ENCODE measurements at places on chromosomes 4 and X.

GRCh38 chr4:87525636-87526295, 3.4 kb downstream of the SPARCL1 start:
- no peak for DNase-seq

DNA sequence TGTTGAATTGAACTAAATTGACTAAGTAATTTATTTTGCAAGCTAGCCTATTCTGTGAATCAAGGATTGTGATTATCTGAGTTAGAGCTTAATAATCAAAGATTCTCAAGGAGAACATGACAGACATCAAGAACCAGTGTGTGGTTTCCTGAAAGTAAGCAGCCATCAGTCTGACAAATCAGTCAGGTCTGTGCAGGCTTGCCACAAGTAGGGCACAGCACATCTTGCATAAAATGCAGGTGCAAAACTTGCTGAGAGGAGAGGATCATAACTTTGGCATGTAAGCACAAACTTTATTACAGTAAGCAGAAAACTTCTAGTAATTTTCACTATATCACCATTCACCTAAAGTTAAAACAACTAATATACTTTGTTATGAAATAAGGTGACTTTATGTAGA, 22.5 kb downstream of the FAM241A start:
- no peak for DNase-seq

DNA sequence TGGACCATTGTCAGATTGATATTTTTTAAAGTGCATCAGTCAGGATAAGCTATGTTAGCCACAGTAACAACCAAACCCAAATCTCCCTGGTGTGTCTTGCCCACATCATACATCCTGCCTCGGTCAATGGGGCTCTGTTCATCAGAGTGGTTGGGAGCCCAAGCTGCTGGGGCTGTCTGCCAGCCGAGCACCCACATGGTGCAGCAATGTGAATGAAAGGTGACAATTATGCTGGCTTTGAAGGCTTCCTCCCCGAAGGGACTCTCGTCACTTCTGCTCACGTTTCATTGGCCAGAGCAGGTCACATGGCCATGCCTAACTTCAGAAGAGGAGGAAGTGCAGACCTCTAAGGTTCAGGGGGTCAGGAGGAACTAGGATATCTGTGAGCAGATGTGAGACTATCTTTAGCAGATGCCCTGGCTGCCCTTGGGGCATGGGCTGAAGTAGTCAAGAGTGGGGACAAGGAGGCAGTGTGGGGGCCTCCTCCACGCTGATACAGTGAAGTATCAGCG, 1.3 kb upstream of the JAKMIP1 start:
- DNase-seq, result no peak

GRCh38 chr4:25923745-25924144, 9.7 kb downstream of the SMIM20 start:
- no peak for DNase-seq

DNA sequence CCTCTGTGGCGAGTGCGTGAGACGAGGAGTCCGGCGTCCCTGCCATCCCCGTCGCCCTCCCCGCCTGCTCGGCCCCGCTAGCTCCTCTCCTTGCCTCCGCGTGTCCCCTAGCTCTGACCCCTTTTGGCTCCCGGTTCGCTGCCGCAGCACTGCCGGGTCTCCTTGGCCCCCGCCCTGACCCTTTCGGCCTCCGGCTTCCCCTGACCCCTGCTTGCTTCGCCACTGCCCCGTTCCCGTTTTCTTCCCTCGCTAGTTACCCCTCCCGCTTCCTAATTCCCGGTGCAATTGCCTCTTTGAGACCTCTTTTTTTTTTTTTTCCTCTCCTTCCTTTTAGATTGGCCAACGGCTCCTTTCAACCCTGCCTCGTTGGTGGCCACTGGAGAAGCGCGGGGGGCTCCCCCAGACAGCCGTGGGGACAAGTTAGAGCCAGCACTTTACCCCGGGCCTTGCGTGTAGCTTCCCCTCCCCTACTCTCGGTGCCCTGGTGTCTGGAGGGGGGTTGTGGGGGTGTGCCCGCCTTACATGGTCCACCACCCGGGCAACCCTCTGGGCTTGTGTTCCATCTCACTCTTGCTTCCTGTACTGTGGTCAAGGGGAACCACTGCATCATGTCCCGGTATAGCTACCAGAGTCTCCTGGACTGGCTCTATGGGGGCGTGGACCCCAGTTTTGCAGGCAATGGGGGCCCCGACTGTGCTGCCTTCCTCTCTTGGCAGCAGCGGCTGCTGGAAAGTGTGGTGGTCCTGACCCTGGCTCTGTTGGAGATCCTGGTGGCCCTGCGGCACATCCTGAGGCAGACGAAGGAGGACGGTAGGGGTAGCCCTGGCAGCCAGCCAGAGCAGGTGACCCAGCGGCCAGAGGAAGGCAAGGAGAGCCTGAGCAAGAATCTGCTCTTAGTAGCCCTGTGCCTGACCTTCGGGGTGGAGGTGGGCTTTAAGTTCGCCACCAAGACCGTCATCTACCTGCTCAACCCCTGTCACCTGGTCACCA, 548 bp downstream of the TMEM164 start:
- DNase-seq, result no peak

DNA sequence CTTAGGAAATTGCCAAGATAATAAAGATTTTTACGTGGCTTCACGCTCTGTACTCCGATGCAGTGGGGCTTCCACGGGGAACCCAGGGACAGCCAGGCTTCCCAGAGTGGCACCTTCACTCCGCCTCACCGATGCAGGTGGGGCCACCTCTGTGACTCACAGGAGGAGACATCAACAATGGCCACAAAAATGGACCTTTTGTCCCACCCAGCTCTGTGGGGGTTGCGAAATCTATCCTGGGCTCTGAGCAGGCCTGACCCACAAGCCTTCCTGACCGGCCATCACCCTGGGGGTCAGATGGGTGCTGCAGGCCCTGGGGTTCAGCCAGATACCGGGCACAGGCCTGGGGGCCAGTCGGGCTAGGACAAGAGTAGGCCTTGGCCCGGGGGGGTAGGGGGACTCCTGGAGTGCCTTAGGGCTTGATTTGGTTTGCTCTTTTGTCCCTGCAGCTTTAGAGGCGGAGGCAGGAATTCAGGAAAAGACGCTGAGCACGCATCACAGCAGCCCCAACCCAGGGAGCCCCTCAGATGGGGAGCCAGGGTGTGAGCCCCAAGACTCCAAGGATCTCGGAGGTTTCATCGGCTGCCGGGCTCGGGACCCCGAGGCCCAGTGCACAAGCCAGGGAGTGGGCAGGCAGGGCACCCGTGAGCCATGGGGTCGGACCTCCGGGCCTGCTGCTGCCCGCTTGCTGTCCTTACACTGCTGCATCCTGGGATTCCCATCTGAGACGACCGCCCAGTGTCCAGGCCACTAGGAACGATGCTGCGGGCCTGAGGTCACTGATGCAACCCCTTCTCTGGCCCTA, 136.5 kb upstream of the NKX1-1 start:
- no peak for DNase-seq

DNA sequence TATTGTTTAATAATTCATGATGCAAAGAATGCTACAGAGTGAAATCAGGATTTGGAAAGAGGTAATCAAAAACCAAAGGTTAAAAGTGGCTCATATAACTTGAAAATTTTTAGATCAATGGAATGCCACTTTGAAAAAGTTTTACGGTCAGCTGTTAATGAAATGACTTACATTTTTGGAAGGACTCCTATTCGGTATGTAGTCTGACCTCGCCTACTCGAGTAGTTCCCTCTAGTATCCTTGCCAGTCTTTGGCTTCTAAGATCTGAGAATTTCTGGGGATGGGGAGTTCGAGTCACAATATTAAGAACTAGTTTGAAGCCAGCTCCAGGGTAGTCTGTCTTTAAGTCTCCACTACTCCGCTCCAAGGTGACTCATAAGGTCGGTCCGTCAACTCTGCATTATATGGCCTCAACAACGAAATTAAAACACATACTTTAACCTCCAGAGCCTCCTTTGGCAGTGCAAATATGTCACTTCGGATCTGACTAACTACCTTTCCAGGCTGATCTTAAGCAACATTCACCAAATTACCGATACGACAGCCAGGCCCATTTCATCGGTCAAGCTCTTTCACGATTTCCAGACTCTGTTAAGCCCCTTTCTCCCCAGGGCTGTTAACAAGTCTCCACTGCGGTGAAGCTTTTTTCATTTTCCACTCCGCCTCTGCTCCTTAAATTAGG, 733 bp upstream of the NAA15 start:
- peak; percentile 17 for DNase-seq

- DNase-seq, result no peak
Observed at GRCh38 chr4:155974996-155975395, 21.3 kb upstream of the CTSO start.

DNA sequence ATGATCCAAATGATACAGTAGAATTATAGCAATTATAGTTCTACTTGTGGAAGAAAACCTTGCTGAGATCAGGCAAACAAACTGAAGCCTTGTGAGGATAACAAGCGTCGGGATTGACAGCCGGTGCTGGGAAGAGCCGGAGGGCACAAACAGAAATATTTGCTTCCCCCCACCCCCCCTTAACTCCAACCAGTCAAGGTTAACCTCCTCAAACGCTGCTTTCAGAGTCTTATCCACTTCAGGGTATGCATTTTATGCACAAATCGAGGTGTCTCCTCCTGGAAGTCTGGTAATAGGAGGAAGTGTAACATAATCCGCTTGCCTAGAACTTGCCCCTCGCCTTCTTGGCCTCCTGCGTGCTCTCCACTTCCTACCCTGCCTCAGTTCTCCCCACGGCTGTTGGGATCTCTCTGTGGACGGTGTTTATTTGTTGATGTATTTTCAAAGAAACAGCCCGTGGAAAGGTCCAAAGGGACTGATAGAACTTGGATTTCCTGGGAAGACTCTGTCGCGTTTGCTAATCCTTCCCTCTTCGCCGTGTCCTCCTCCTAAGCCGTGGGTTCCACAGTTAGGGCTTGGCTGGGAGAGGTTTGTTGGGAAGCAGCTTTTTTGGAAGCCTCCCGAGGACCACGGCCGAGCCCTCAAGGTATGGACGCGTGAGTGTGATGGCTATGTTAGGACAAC, 4.1 kb upstream of the ARX start:
- DNase-seq, result no peak

DNA sequence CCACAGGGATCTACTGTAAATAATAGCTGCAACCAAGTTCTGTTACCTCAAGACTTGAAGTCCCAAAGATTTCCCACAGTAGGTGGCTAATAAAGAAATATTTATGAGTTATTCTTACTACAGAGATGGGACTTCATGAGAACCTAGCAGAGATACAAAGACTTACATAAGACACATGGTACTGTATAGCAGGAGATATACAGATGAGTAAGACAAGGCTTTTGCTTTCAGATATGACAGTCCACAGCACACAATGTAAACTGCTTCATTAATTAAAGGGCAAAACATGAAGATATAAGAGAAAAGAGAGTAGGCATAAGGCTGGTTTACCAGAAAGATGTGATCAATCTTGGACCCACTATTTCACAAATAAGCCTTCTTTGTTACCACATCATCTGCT, 6.6 kb downstream of the ANKRD17 start:
- DNase-seq, result no peak

DNA sequence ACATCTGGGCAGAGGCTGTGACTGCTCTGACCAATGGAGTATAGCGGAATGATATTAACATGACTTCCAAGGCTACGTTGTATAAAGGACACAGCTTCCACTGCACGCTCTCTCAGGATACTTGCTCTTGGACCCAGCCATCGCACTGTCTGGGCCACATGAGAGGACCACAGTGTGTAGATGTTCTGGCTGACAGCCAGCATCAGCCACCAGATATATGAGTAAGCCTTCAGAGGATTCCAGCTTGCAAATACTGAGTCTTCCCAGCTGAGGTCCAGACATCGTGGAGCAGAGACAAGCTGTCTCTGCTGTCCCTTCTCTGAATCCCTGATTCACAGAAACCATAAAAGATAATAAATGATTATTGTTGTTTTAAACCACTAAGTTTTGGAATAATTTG, 146.8 kb upstream of the USP9X start:
- no peak for DNase-seq

DNA sequence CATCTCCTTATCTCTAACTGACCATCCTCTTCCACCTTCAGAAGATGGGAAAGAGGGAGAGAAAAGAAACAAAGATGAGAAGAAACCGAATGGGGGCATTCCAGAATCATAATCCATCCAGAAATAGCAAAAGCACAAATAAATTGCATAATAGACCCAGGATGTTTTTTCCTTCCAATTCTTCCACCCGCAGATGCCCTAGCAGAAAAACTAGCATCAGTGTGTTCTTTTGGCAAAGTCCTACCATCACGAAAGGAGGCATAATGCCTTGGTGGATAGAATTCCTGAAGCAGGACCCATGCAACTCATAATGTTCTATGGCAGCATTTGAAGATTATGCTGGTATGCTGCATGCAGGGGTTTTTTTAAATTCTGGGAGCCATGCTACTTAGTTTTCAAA, 279.2 kb downstream of the PPP3CA start:
- DNase-seq, result no peak

- no peak for DNase-seq
Observed at GRCh38 chrX:132532913-132533312, 44.1 kb upstream of the MBNL3 start.

- no peak for DNase-seq
Observed at GRCh38 chr4:140645614-140646412, 77.1 kb upstream of the UCP1 start.

- DNase-seq, result no peak
Observed at GRCh38 chr4:81180916-81181315, 34.1 kb downstream of the PRKG2 start.

GRCh38 chrX:134752558-134752957, 94.3 kb upstream of the PLAC1 start:
- no peak for DNase-seq

- no peak for DNase-seq
Observed at GRCh38 chr4:139607502-139608060, 51.6 kb upstream of the SETD7 start.

DNA sequence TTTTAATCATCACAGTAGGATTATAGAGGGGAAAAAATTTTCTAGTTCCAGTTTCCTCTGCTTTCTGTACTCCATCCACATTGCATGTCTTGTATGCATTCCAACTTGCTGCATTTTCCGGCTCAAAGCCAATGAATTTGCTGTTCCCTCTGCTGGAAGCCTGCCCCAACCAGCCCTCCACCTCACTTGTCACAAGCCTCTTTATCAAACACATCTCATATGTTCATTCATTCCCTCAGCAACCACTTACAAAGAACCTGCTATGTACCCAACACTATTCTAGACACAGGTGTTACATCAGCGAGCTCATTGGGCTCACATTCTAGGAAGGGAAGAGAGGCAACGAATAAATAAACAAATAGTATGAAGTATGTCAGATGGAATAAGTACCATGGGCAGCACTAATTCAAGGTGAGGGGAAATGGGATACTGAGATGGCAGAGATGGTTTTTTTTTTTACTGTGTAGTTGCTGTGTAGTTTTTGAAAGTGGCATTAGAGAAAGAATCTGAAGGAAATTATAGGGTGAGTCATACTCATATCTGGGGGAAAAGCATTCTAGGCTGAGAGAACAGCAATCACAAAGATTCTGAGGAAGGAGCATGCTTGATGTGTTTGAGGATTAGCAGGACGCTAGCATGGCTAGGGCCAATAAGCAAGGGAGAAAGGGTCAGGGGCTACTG, 332.5 kb downstream of the PDGFC start:
- no peak for DNase-seq

- DNase-seq, result peak; percentile 28
Observed at GRCh38 chrX:103254171-103254824, 657 bp downstream of the TCEAL8 start.

- no peak for DNase-seq
Observed at GRCh38 chr4:104596189-104596588, 101.5 kb upstream of the CXXC4 start.

GRCh38 chrX:31092970-31093638, 21.3 kb upstream of the FTHL17 start:
- DNase-seq, result no peak

GRCh38 chrX:13471269-13471668, 98.1 kb upstream of the EGFL6 start:
- no peak for DNase-seq

Data from stimulated activated CD8-positive, alpha-beta memory T cell treated with anti-CD3 and anti-CD28 coated beads, Interleukin-7, amount 100 ng/mL, for 48 hours (primary cell).